ENCODE measurements at places on chromosomes 16 and 17.

GRCh38 chr16:6969594-6969993 is 363.1 kb upstream of the RBFOX1 start:
- DNase-seq = no peak

DNA sequence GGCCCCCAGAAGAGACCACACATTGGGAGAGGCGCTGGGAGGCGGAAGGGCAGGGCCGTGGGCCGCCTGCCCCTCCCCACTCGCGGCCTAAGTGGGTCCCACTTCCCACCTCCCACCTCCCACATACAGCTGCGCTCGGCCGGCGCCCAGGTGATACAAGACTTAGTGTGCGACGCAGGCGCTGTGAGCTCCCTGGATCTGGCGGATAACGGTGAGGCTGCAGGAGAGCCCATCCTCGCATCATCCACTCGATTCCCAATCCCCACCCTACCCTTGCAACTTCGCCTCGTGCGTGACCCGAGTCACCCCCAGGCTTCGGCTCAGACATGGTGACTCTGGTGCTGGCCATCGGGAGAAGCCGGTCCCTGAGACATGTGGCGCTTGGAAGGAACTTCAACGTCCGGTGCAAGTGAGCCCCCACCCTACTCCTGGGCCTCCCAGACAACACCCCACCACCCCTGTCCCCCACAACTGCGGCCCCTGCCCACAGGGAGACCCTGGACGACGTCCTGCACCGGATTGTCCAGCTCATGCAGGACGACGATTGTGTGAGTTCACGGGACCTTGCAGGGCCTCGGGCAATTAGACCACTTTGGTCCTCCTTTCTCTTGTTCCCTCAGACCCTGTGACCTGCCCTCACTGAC is 3.9 kb downstream of the CARMIL2 start:
- DNase-seq = no peak

- DNase-seq = no peak
Measured at GRCh38 chr16:3640207-3640606, 14.3 kb upstream of the DNASE1 start.

DNA sequence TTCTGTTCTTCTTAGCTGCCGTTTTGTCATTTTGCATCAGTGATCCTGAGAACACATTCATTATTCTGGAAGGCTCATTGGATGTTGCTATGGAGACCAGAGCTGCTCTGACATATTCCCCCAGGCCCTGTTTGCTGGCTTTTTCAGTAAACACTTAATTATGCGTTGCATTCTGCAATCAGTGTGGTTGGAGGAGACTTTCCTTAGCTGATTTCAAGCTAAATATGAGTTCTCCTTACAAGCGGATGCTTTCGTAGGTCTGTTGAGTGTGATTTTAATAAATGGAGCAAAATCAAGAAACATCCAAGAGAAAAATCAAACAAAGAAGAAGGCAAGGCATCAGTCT is 38.2 kb upstream of the NUDT7 start:
- no peak for DNase-seq

All from activated CD4-positive, CD25-positive, alpha-beta regulatory T cell (primary cell).